Left ventricle myocardium inferior (tissue), 1 donor: ENCODE measurements at places on chromosomes 4 and X. TPM values are rescaled to one million over a fixed set of nuclear protein-coding genes. Genes with fewer than 3 reads are reported as not detected.
A peak's percentile ranks its signal among the peaks of the same experiment; 100 is the strongest.

DNA sequence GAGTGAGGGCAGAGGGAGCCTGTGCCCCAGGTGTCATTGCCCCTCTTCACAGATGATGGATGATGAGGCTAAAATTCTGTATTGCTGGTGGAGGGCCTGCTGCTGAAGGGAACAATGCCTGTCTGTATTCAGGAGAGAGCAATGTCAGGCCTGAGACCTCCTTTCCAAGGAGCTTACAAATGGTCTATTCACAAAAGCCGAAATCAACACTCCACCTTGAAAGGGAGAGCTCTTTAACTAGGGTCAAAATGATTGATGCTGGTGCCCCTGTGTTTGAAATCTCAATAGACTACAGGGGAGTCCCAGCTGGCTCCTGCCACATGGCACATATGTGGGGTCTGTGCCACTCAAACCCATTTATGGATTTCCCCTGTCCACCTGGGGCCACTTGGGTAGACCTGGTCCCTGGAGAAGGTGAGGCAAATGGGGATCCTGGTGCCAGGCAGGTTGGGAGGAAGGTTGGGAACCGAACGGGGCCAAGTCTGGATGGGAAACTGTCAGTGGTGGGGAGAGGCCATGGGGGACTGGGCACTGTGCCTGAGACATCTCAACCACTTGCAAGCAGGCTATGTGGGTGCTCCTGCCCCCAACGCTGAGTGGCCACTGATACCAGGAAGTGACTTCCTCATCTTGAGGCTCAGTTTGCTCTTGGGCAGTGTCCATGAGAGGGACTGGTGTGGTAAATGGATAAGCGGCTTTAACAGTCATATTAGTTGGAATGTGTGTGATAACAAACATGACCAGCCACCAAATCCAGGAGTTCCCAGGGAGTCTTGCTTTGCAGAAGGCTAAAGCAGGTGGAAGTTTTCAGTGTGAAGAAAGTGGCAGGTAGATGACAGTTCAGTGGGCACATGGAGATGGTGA lies 223.8 kb upstream of the PSAPL1 start:
- no peak overlapping the region for H3K27ac ChIP-seq
- no peak for DNase-seq
- H3K27me3 ChIP-seq, result peaks cover 39% of the 10 kb centered on the region
- H3K4me1 ChIP-seq, result no peaks in the 10 kb centered on the region

DNA sequence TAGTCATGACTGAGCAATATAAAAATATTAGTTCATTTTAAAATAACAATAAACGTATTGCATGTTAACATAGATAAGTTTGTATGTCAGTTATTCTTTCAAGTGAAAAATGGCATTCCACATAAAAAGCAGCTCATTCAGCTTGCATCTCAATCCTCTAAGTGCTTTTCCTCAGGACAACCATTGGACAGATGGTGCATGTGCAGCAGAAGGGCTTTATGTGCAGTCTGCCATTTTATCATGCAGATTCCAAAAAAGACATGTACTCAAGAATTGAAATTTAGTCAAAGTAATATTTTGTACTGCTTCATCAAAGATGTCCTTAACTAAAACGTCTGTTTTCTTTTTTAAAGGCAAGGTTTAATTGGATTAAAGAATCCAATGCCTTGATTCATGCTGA lies 93.4 kb downstream of the RS1 start:
- no peak for DNase-seq
- no peak overlapping the region for H3K27ac ChIP-seq
- peaks cover 4% of the 10 kb centered on the region for H3K36me3 ChIP-seq
- peaks cover 10% of the 10 kb centered on the region for H3K4me1 ChIP-seq
- no peaks in the 10 kb centered on the region for H3K27me3 ChIP-seq

Gene STOX2
- 12.2 TPM for total RNA-seq

Gene TBC1D8B
- 2.0 TPM for total RNA-seq

DNA sequence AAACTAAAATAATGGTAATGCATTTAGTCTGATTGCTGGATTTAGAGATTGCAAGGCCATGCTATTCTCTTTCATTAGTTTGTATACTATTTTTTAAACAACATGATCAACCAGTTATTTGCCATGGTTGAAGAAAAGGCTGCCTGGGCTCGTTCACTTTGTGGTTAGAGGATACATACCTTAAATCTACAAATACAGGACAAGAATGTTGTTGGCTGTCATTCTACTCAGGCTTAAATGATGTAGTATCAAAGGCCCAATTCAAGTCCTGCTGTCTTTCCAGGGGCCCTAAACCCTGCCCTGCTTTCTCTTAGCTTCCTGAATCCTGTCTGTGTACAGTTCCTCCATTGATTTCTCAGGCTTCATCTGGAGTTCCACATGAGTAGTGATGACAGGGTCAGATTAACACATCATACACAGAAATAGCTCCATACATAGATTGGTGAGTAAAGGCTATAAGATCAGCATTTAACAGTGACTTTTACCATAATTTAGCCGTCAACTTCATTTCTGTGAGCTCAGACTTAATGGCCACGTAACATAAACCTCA lies 114.9 kb upstream of the GPRIN3 start:
- no peaks in the 10 kb centered on the region for H3K36me3 ChIP-seq
- H3K4me1 ChIP-seq, result no peaks in the 10 kb centered on the region
- H3K27me3 ChIP-seq, result no peaks in the 10 kb centered on the region
- H3K4me3 ChIP-seq, result no peak overlapping the region
- no peak overlapping the region for H3K27ac ChIP-seq

Gene UGDH
- 11.5 TPM for total RNA-seq

- no peaks in the 10 kb centered on the region for H3K27me3 ChIP-seq
- H3K4me3 ChIP-seq, result no peak overlapping the region
- H3K36me3 ChIP-seq, result no peaks in the 10 kb centered on the region
- H3K27ac ChIP-seq, result no peak overlapping the region
- no peak for DNase-seq
- peaks cover 9% of the 10 kb centered on the region for H3K4me1 ChIP-seq
Observed at GRCh38 chrX:38859602-38860001, 58.3 kb downstream of the MID1IP1 start.

- no peaks in the 10 kb centered on the region for H3K4me1 ChIP-seq
- H3K27ac ChIP-seq, result no peak overlapping the region
- DNase-seq, result no peak
- no peak overlapping the region for H3K4me3 ChIP-seq
- no peaks in the 10 kb centered on the region for H3K27me3 ChIP-seq
Observed at GRCh38 chr4:18128241-18128640, 106.7 kb upstream of the LCORL start.

Gene BRS3
- total RNA-seq, result not detected

- H3K27me3 ChIP-seq, result no peaks in the 10 kb centered on the region
- no peaks in the 10 kb centered on the region for H3K4me1 ChIP-seq
- H3K36me3 ChIP-seq, result no peaks in the 10 kb centered on the region
- no peak for DNase-seq
Observed at GRCh38 chr4:74516303-74516702, 71.4 kb downstream of the AREG start.

DNA sequence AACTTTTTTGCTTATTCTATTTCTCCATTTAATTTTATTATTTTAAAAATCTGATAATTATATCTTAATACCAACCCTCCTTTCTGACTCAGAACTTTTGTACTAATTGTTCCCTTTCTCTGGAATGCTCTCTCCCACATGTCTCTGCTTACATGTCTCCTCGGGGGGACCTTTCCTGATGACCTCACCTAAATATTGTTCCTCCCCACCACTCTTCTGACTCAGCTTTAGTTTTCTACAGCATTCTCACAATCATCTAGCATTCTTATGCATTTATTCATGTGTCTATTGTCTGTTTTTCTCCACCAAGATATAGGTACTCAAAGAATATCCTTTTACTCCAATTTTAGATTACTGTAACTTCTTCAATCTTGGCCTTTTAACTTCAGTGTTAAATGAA lies 128.7 kb downstream of the MSL3 start:
- H3K36me3 ChIP-seq, result no peaks in the 10 kb centered on the region
- no peaks in the 10 kb centered on the region for H3K27me3 ChIP-seq
- DNase-seq, result no peak
- H3K4me1 ChIP-seq, result no peaks in the 10 kb centered on the region

Gene KLB
- not detected for total RNA-seq

Gene CC2D2A
- 9.6 TPM for total RNA-seq

Gene LPAR4
- 0.36 TPM for total RNA-seq

Gene AFF2
- total RNA-seq, result 0.27 TPM

DNA sequence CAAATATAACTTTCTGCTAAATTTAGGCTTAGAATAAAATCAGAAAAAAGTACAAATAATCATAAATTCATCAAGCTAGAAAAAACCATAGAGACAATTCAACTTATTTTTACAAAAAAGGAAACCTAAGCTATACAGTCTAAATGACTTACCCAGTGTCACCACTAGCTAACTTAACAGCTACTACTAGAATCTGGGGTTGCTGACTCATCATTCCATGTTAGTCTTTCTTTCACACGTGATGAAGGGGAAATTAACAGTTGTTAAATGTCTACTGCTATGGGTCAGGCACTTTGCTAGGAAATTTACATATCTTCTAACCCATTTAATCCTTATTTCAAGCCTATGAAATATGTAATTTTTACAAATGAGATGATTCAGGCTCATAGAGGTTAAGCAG lies 349.3 kb upstream of the GALNT7 start:
- peaks cover 14% of the 10 kb centered on the region for H3K27me3 ChIP-seq
- H3K36me3 ChIP-seq, result no peaks in the 10 kb centered on the region
- no peak for DNase-seq

Gene AR
- total RNA-seq, result 18.4 TPM

GRCh38 chr4:2395038-2395437 lies 23.4 kb downstream of the ZFYVE28 start:
- H3K4me3 ChIP-seq, result no peak overlapping the region
- H3K27me3 ChIP-seq, result no peaks in the 10 kb centered on the region
- no peak overlapping the region for H3K27ac ChIP-seq
- H3K4me1 ChIP-seq, result peaks cover 15% of the 10 kb centered on the region

DNA sequence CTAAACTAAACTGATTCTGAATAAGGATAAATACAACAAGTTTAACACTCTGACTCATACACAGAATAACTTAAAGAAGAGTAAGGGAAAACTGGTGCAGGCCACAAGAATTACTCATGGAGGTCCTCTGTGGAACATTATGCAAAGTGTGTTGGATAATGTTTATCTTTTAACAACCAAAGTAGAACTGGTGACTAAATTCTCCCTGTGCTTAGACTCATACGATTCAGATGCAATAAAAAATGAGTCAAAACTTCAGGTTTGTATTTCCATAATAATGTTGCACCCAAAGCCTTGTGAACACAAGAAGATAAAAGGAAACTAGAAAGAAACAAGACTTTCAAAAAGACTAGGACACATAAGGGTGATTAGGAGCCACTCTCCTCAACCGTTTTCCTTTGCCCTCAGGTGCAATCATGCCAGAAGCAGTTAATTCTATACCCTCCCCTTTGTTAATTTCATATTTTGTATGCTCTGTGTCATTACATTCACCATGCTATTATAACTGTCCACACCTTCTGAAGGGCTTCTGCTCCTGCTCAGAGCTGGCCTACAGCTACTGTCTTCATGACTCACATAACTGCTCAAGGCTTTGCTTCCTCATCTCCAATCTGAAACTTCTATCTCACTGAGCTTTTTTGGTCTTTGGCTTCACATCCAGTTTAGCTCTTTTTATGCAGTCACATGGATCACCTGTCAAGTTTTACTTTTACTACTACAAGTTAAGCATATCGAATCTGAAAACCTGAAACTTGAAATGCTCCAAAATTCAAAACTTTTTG lies 60.2 kb downstream of the KCNIP4 start:
- no peak for DNase-seq
- H3K4me3 ChIP-seq, result no peak overlapping the region
- H3K27ac ChIP-seq, result no peak overlapping the region
- H3K4me1 ChIP-seq, result no peaks in the 10 kb centered on the region
- no peaks in the 10 kb centered on the region for H3K27me3 ChIP-seq

DNA sequence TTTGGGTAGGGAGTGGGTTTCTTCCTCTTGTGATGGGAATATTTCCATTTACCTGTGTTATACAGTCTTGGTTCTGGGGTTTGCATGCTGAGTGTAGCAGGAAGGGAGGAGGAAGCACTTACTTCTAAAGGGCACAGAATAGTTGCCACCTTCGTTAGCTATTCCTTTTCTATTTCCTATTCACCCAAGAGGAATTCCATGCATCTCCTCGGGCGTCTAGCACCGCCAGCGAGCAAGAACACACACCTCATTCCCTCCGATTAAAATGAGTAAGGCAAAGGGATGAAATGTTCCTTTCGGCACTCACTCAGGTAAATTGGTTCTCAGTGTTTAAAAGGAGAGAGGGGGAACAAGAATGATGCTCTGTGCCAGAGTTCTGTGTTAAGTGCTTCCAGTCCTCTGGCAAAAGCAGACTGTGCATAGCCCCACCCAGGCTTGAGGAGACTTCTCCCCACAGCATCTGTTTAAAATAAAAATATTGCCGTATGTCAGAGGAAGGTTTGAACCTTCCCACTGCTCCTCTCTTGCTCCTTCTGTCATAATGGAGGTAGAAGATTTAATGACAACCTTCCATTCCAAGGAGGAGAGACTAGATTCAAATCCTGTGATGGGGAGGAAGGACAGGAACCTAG lies 351.4 kb downstream of the PTTG2 start:
- no peak overlapping the region for H3K27ac ChIP-seq
- no peak overlapping the region for H3K4me3 ChIP-seq
- H3K36me3 ChIP-seq, result no peaks in the 10 kb centered on the region

GRCh38 chr4:7052923-7053715 lies 9.9 kb downstream of the TADA2B start:
- H3K4me1 ChIP-seq, result peaks cover 71% of the 10 kb centered on the region
- H3K36me3 ChIP-seq, result peaks cover 46% of the 10 kb centered on the region
- H3K27ac ChIP-seq, result peak overlapping the region; percentile 49
- H3K4me3 ChIP-seq, result no peak overlapping the region
- H3K27me3 ChIP-seq, result no peaks in the 10 kb centered on the region

- H3K27ac ChIP-seq, result no peak overlapping the region
- H3K27me3 ChIP-seq, result peaks cover 26% of the 10 kb centered on the region
- H3K36me3 ChIP-seq, result no peaks in the 10 kb centered on the region
- H3K4me1 ChIP-seq, result no peaks in the 10 kb centered on the region
- H3K4me3 ChIP-seq, result no peak overlapping the region
Observed at GRCh38 chr4:165131247-165131832, 18.7 kb upstream of the TMEM192 start.

GRCh38 chr4:109395694-109396093 lies 37.9 kb upstream of the SEC24B start:
- H3K4me3 ChIP-seq, result no peak overlapping the region
- DNase-seq, result no peak
- H3K27me3 ChIP-seq, result no peaks in the 10 kb centered on the region
- no peaks in the 10 kb centered on the region for H3K4me1 ChIP-seq

DNA sequence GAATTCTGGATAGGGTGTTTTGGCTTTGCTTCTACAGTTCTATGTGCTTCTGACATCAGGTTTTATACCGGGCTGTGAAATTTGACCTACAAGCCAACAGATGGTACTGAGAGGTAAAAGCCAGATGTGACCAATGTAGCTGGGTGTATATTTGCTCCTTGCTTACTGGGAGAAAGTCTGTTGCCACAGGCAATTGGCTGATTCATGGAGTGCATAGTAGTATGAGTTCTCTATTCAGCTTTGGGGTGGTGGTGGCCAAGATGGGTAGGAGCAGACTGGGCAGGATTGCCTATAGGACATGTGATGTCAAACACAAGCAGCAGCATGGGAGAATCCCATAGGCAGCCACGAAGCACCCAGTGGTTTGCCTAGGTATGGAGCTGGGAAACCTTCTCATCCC lies 1827.0 kb downstream of the C4orf33 start:
- H3K4me1 ChIP-seq, result no peaks in the 10 kb centered on the region
- H3K36me3 ChIP-seq, result no peaks in the 10 kb centered on the region
- DNase-seq, result no peak
- H3K27ac ChIP-seq, result no peak overlapping the region
- H3K27me3 ChIP-seq, result no peaks in the 10 kb centered on the region

Gene ADGRL3
- 6.1 TPM for total RNA-seq

Gene GYPA
- not detected for total RNA-seq
